ENCODE measurements at places on chromosomes 7 and 10. TPM values are rescaled to one million over a fixed set of nuclear protein-coding genes. Genes with fewer than 3 reads are reported as not detected.

GRCh38 chr7:117112640-117113039, 159.3 kb downstream of the ST7 start:
- no peak overlapping the region for H3K27ac ChIP-seq
- H3K27me3 ChIP-seq: no peaks in the 10 kb centered on the region
- no peak for DNase-seq
- H3K4me3 ChIP-seq: no peak overlapping the region

DNA sequence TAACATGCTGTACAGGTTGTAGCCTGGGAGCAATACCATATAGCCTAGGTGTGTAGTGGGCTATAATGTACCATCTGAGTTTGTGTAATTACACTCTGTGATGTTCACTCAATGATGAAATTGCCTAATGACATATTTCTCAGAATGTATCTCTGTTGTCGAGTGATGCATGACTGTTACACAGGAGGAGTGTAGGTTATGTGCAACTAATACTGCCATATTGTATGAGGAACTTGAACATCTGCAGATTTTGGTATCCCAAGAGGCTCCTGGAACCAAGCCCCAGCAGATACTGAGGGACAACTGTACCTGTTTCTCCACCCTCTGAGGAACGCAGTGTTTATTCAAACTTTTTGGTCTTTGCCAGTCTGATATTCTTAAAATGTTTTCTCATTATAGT, 38.6 kb downstream of the NACAD start:
- DNase-seq: no peak
- H3K27ac ChIP-seq: no peak overlapping the region
- H3K4me3 ChIP-seq: no peak overlapping the region
- H3K27me3 ChIP-seq: no peaks in the 10 kb centered on the region

- no peak overlapping the region for H3K4me3 ChIP-seq
- H3K27me3 ChIP-seq: no peaks in the 10 kb centered on the region
- no peaks in the 10 kb centered on the region for H3K36me3 ChIP-seq
- peaks cover 8% of the 10 kb centered on the region for H3K4me1 ChIP-seq
Observed at GRCh38 chr7:29254591-29254990, 60.0 kb downstream of the CHN2 start.

- no peak for DNase-seq
- H3K4me3 ChIP-seq: no peak overlapping the region
- no peaks in the 10 kb centered on the region for H3K4me1 ChIP-seq
Observed at GRCh38 chr10:117014835-117015234, 9.8 kb upstream of the SHTN1 start.

DNA sequence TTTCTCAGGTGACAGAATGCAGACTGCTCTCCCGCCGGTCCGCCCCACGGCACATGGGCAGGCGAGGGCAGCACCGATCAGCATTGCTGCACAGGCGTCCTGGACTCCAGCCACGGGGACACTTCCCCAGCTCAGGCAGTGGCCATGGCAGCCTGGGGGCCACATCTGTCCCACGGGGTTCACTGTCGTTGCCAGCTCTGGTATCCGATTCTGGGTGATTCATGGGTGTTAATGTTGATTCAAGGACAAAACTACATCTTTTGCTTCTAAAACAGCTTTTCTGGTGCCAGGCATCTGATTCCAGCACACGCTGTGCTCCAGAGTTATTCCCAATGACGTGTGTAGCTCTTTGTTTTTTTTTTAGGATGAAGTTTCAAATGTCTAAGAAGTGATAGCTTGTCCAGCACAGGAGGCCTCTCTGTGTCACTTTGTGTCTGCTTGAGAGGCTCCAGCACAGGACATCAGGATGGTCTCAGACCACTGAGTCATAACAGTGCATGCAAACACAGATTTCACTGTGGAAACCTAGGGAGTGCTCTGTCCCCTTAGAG, 218.0 kb downstream of the WDR37 start:
- H3K36me3 ChIP-seq: no peaks in the 10 kb centered on the region
- H3K4me1 ChIP-seq: no peaks in the 10 kb centered on the region
- peaks cover 2% of the 10 kb centered on the region for H3K27me3 ChIP-seq
- no peak overlapping the region for H3K27ac ChIP-seq
- H3K4me3 ChIP-seq: no peak overlapping the region

GRCh38 chr10:49568235-49568634, 29.3 kb upstream of the ERCC6 start:
- no peaks in the 10 kb centered on the region for H3K4me1 ChIP-seq
- no peak overlapping the region for H3K4me3 ChIP-seq
- peaks cover 2% of the 10 kb centered on the region for H3K36me3 ChIP-seq
- H3K27me3 ChIP-seq: peaks cover 43% of the 10 kb centered on the region

DNA sequence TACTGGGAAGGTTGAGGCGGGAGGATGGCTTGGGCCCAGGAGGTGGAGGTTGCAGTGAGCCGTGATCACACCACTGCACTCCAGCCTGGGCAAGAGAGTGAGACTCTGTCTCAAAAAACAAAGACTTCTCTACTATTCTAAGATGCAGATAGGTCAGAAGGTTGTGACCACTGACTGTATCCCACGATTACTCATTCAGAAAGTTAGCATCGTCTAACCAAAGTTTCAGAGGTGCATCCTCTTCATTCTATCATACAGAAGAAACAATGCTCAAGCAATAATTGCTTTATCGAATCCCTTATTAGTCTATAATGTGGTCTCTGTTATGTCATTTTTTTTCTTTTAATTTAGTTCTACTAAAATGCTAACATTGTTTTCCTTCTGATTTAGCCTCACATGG, 348.7 kb upstream of the LRGUK start:
- no peak overlapping the region for H3K27ac ChIP-seq
- H3K36me3 ChIP-seq: peaks cover 17% of the 10 kb centered on the region
- no peak for DNase-seq
- H3K27me3 ChIP-seq: no peaks in the 10 kb centered on the region
- no peak overlapping the region for H3K4me3 ChIP-seq
- H3K4me1 ChIP-seq: peaks cover 7% of the 10 kb centered on the region

DNA sequence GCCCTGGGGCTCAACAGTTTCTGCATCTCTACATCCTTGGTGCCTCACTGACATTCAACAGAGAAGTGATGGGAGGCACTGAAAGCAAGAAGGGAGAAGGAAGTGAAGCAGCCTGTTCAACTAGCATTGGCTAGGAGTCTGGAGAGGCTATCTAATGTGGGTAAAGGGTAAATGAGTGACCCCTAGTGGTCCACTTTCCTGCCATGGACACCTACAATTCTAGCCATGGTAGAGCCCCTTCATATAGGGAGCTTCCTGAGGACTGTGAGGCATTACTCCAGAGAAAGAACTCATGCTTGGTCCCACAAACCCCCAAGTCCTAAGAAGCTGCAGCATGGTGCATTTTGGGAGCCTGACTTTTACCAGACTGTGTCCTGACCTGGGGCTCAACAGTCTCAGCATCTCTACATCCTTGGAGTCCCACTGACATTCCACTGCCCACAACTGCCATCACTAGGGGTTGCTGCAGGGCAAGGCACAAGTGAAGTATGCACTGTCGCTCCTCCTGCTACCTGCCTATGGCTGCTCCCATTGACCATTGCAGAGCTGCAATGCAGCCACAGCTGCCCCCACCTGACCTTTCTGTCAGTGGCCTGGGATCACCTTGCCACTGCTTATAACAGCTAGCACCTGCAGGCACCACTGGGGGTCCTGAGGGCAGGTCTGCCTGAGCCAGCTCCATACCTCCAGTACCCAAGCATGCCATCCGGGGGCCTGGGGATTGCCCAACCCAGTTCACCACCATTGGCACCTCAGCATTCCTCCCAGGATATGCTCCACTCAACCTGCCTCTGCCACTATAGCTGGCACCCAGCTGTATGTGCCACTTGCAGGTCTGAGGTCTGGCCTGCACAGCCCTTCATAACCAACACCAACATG, 44.1 kb upstream of the CDK6 start:
- DNase-seq: no peak
- no peaks in the 10 kb centered on the region for H3K27me3 ChIP-seq
- H3K4me3 ChIP-seq: no peak overlapping the region
- H3K27ac ChIP-seq: no peak overlapping the region
- no peaks in the 10 kb centered on the region for H3K36me3 ChIP-seq

- no peaks in the 10 kb centered on the region for H3K27me3 ChIP-seq
- DNase-seq: no peak
- H3K27ac ChIP-seq: no peak overlapping the region
- H3K36me3 ChIP-seq: peaks cover 13% of the 10 kb centered on the region
- no peak overlapping the region for H3K4me3 ChIP-seq
Observed at GRCh38 chr10:124696446-124697392, 47.5 kb downstream of the FAM53B start.

DNA sequence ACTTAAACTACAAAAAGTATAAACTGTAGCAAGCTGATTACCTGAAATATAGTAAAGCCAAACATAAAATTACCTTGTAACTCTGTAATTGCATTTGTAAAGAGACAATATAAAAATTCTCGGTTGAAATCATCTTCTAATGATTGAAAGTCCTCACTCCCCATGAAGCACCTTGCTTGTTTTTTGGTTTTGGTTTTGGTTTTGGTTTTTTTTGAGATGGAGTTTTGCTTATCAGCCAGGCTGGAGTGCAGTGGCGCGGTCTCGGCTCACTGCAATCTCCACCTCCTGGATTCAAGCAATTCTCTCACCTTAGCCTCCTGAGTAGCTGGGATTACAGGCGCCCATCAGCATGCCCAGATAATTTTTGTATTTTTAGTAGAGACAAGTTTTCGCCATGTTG, 33.9 kb upstream of the GPR37 start:
- no peaks in the 10 kb centered on the region for H3K27me3 ChIP-seq
- DNase-seq: no peak
- H3K4me1 ChIP-seq: no peaks in the 10 kb centered on the region
- no peak overlapping the region for H3K27ac ChIP-seq

DNA sequence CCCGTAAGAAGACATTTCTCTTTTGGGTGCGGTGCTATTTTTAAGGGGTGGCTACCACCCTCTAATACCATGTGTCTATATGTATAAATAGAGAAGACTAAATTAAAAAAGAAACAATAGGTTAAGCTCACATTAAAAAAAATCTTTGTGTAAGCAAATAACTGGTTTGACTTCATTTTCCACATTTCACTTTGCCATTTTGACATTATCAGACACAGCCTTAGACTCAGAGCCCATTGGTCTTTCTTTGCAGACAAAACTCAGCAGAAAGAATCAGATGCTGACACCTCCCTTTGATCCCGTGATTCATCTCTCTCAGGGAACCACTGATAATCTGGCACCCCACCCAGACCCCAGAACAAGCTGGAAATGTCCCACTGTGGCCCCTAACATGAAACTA, 74.5 kb downstream of the EMX2 start:
- peaks cover 4% of the 10 kb centered on the region for H3K27me3 ChIP-seq
- H3K4me1 ChIP-seq: no peaks in the 10 kb centered on the region
- no peaks in the 10 kb centered on the region for H3K36me3 ChIP-seq
- H3K4me3 ChIP-seq: no peak overlapping the region
- H3K27ac ChIP-seq: no peak overlapping the region

TBX20 gene
- 5.5 TPM for total RNA-seq

C10orf62 gene
- total RNA-seq: not detected

ATG9B gene
- total RNA-seq: 8.0 TPM

HOXA2 gene
- 41.6 TPM for total RNA-seq

TMEM130 gene
- 0.61 TPM for total RNA-seq

CPA1 gene
- total RNA-seq: not detected

CC2D2B gene
- 1.0 TPM for total RNA-seq

FXYD4 gene
- total RNA-seq: not detected

ARHGEF5 gene
- 2.7 TPM for total RNA-seq
